ENCODE measurements at places on chromosomes 11 and 22.

- peak; percentile 15 for DNase-seq
Observed at GRCh38 chr11:79437981-79438630, 2.7 kb downstream of the TENM4 start.

GRCh38 chr11:82229341-82229740, 504.3 kb downstream of the FAM181B start:
- peak; percentile 68 for DNase-seq

GRCh38 chr11:129785383-129786111, 30.1 kb upstream of the TMEM45B start:
- no peak for DNase-seq

DNA sequence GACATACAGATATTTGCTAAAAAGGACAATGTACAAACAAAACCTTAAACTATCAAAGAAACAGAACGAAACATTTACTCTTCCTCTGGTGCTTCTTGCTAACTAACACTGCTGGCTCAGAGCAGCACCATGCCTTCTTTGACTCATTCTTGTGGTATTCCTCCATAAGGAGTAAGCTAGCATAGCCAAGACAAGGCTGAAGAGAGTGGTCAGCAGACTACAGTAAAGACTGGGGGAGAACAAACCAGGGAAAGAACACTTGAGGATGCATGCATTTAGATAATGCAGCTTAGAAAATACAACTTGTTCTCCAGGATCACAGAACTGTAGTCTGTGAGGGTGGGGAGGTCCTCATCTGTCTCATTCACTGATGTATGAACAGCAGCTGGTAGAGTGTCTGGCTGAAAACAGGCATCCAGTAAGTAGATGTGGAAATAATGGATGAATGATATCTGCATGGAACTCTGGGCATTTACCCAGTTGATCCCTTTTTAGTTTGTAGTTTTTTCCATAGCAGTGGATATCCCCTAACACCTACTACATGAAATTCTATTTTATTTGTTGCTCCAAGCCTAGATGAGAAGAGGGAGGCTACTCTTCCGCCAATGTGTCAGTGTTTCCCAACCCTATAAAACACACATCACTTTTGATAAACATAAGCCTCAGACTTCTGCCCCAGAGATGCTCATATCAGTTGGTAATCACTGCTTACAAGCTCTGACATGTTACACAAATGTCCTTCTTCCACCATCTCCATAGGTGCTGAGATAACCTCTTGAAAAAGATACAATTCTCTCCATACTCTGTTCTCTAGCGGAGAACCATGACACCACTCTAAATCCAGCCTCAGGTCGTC, 7.3 kb downstream of the SNX19 start:
- DNase-seq: no peak

GRCh38 chr22:29072979-29073617, at the start of gene KREMEN1:
Gene KREMEN1, plus strand, starts transcription at chr22:29073035. Its CDS starts 96 bp downstream, at chr22:29073131.
- no peak for DNase-seq

- DNase-seq: peak; percentile 19
Observed at GRCh38 chr11:86291466-86292262, 10.4 kb upstream of the HIKESHI start.

DNA sequence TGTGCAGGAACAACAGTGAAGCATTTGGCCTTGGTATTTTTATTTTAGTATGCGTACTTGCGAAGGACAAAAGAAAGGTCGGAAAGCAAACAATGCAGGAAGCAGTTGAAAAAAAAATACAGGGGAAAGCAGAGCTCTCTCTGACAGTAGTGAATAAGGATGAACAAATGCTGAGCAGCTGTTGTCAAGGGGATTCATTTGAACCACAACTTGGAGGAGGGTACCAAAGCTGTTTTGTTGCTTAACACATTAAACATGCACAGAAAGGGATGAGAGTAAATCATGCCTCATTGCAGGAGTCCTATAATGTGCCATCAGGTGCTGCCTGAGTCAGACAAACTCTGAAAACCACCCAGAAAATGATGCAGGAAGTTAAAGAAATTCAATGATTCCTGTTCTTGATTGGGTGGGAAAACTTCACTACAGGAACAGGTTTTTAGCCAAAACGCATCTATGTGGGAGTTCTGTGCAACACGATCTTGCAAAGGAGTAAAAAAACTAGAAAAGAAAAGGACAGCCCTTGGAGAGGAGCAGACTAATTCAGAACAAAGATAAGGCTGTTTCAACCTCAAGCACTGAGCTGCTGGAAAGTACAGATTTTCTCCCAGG, 2113.5 kb downstream of the LRRC4C start:
- no peak for DNase-seq

- no peak for DNase-seq
Observed at GRCh38 chr11:46322759-46323158, 24.5 kb upstream of the DGKZ start.

GRCh38 chr11:17684550-17684949, 34.8 kb upstream of the MYOD1 start:
- no peak for DNase-seq

DNA sequence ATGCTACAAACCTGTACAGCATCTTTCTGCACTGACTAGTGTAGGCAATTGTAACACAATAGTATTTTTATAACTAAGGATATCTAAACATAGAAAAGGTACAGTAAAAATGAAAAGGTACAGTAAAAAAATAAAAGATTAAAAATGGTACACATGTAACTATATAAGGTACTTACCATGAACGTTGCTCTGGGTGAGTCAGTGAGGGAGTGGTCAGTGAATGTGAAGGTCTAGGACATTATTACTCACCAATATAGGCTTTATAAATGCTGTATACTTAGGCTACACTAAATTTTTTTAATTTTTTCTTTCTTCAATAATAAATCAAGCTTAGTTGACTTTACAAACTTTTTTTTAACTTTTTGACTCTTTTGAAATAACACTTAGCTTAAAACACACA, 59.9 kb downstream of the EIF3M start:
- no peak for DNase-seq

- DNase-seq: no peak
Observed at GRCh38 chr11:120223793-120224192, 13.0 kb downstream of the OAF start.

GRCh38 chr11:132780046-132780445, 752.3 kb downstream of the OPCML start:
- DNase-seq: no peak

GRCh38 chr22:31347251-31348008, 1.3 kb upstream of the PATZ1 start:
- peak; percentile 59 for DNase-seq

GRCh38 chr11:18081551-18081950, 24.3 kb downstream of the SAAL1 start:
- DNase-seq: peak; percentile 3

GRCh38 chr11:45885274-45885920, at the start of gene MAPK8IP1:
Gene MAPK8IP1, plus strand, starts transcription at chr11:45885651. Its CDS starts 170 bp downstream, at chr11:45885821.
- peak; percentile 6 for DNase-seq

GRCh38 chr22:36493690-36494110, 12.3 kb upstream of the TXN2 start:
- no peak for DNase-seq

DNA sequence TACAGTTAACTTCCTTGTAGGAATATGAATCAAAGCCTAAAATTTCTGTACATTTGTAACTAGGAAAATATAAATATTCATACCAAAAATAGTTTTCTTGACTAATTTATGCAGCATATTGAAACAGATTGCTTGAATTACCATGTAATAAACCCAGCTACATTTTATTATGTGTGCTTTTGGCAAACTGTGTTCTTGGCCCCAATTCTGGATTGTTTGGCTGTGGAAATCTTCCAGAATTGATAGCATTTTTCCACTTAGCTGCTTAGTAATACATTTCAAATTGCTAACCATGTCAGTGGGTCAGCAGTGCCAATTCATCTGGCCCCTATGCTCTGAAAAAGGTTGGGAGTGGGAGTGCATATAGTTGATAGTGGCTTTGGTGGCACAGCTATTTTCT, 32.3 kb downstream of the PDHX start:
- no peak for DNase-seq

DNA sequence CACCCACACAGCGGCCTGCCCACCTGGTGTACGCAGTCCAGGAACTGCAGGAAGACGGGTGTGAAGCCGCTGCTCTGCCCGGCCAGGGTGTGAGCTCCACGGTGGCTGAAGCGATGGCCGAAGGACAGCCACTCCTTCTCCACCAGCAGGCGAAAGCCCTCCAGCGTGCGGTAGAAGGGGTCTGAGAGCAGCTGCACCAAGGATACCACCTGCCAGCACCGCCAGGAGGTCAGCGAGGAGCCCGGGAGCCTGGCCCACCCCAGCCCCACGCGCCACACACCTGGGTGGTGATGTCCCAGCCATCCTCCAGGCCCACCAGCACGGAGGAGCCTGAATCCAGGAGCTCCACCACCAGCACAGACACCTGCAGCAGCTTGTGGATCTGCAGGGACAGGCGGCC, 19.6 kb downstream of the SBF1 start:
- DNase-seq: no peak

- no peak for DNase-seq
Observed at GRCh38 chr22:23415490-23415851, 164.6 kb downstream of the IGLL1 start.

DNA sequence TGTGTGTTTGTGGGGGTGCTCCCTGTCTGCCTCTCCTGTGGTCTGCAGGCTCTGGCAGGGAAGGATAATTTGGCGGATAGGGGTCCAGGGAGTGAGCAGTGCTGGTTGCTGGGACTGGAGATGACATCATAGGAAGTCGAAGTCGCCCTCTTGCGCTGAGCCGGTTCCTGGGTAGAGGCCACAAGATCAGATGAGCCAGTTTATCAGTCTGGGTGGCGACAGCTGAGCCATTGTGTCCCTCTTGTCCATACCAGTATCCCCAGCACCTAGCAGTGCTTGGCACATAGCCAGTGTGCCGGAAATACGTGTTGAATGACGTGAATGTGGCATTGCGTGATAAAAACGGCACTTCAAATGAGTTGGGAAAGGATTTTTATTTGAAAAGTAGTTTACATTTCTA, 9.8 kb downstream of the APOL5 start:
- no peak for DNase-seq

GRCh38 chr11:28529046-28529445, 420.9 kb downstream of the METTL15 start:
- DNase-seq: no peak

DNA sequence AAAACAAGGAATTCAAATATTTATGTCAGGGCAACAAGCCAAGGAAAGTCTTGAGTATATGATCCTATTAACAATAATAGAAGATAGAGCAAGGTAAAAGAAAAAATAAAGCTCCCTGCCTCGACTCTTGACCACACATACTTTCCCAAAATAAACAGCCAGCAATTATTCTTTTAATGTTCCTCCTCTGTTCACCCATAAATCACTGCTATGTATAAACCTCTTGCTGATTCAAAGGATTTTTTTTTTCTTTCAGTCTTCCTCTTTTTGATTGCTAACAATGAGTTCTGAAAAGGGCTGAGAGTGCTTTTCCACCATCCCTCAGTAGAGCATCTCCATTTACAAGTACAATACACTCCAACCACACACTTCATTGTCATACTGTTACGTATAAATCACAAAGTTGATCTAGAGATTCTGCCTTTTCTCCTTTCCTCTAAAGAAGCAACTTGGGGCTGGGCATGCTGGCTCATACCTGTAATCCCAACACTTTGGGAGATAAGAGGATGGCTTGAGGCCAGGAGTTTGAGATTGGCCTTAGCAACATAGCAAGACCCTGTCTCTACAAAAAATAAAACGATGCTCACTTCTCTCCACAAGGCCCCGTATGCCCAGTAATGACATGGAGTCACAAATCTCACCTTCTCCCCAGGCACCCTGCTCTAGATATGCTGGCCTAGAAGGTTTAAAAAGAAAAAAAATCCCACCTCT, 24.0 kb downstream of the RAB30 start:
- DNase-seq: peak; percentile 45

Measured in NCI-H510A treated with DMSO at 0.1 percent for 48 hours (cell line).